ENCODE measurements at places on chromosomes 3 and 15.

DNA sequence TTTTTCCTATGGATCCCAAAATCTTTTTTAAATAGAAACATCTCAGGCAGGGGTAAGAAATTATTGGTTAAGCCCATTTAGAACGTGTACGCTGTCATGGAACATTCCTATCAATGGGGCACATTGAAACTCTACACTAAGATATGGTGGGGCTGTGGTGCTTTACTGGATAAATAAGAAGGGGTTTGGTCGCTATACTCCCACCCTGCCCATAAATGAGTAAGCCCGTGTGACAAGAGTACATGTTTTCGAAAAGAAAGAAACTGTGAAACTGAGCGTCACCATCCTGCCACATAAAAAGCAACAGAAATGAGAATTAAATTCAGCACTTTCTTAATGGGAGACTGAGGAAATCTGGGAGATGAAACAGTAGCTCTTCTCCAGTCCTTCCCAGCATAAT, 929.7 kb upstream of the CFAP20DC start:
- no peak for DNase-seq

GRCh38 chr3:138114988-138115971, at the start of gene DZIP1L:
Gene DZIP1L, minus strand, starts transcription at chr3:138115608. Its CDS starts 11,637 bp downstream, at chr3:138103971.
- peak; percentile 61 for DNase-seq

- DNase-seq = no peak
These were observed 147.5 kb upstream of the NUDT16 start for GRCh38 chr3:131233900-131234668.

GRCh38 chr3:3071136-3071535, 39.0 kb downstream of the IL5RA start:
- DNase-seq = no peak

- DNase-seq = no peak
These were observed 160.5 kb upstream of the CCDC54 start for GRCh38 chr3:107216711-107217110.

DNA sequence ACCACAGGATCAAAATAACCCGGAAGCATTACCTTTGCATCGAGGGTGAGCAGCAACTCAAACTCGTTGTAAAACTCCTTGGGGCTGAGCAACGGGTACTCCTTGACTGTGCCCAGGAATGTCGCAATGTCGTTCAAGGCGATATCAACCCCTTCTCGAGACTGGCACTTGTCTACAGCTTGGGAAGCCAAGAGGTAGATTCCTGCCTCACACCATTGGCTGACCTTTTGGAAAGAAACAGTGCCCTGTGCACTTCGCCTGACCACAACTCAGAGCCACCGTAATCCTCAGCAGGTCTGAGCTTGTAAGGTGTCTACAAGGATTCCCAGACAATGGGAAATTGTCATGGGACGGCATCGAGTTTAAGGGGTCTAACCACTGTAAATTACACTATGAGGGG, 43.9 kb downstream of the B3GNT5 start:
- no peak for DNase-seq

DNA sequence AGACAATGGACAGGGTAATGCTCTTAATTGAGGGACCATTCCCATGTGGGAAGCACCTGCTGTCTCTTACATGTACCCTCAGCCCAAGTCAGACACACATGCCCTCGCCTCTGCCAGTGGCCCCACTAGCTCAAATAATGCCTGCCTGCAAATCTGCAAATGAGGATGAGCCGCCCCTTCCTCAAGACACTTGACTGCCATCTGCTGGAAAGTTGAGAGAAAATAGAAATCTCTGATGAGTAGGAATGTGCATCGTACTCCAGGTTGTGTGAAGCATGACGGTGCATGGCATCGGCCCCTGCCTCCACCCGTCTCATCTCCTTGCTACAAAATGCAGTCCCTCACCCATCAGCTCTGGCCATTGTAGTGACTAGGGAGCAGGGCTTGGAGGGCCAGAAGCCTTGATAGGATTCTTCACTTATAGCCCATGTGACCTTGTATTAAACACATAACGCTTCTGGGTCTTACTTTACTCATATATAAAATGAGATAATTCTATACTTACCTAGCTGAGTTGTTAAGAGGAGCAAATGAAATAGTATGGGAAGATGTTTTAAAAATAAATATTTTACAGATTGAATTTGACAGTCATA, 6.3 kb upstream of the SCN5A start:
- DNase-seq = peak; percentile 39

GRCh38 chr3:17505856-17506255, 236.6 kb downstream of the TBC1D5 start:
- no peak for DNase-seq

- DNase-seq = no peak
These were observed 21.9 kb upstream of the POLR2M start for GRCh38 chr15:57684491-57685151.

DNA sequence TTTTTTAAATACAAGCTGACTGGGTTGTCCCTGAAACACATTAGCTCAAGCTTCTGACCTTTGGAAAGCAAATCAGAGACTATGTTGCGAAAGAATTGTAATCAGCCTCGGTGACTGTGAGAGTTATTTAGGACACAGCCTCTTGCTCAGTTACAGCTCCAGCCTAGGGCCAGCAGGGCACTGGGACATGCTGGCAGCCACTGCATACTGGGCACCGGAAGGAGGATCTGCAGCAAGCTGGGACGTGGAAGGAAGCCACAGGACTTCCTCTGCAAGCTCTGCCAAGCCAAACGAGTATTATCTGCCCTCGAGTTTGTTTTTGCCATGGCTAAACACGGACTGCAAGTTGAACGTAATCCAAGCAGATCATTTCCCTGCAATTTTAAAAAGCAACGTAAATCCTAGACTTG, 24.4 kb upstream of the COPG1 start:
- peak; percentile 36 for DNase-seq

GRCh38 chr3:172283841-172284357, 164.4 kb downstream of the GHSR start:
- no peak for DNase-seq

- no peak for DNase-seq
These were observed 22.2 kb upstream of the GRIP2 start for GRCh38 chr3:14562121-14562890.

GRCh38 chr3:10768708-10769394, 47.2 kb upstream of the SLC6A11 start:
- DNase-seq = no peak

DNA sequence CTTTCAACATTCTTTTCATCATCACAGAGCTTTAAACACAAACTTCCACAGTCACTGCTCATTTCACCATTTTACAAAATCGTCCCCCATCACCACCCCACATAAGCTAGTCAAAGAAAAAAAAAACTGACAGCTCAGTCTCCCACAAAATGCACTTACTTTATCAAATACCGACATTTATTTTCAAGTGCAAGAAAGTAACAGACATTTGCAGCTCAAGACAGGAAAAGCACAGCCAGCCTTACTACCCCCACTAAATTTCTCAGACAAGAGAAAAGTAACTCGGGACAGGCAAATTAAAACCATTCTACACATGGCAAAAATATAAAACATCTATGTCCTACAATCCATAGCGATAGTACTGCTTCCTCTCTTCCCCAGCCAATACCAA, 402.4 kb downstream of the SHQ1 start:
- peak; percentile 69 for DNase-seq

- DNase-seq = no peak
These were observed 485 bp downstream of the PAK6 start for GRCh38 chr15:40239404-40239692.

- DNase-seq = no peak
These were observed 568 bp upstream of the NCBP2 start for GRCh38 chr3:196942915-196943277.

DNA sequence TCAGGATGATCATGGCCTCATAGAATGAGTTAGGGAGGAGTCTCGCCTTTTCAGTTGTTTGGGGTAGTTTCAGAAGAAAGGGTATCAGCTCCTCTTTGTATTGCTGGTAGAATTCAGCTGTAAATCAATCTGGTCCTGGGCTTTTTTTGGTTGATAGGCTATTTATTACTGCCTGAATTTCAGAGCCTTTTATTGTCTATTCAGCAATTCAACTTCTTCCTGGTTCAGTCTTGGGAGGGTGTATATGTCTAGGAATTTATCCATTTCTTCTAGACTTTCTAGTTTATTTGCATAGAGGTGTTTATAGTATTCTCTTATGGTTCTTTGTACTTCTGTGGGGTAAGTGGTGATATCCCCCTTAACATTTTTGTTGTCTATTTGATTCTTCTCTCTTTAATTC, 1024.2 kb downstream of the DIPK2A start:
- DNase-seq = no peak

DNA sequence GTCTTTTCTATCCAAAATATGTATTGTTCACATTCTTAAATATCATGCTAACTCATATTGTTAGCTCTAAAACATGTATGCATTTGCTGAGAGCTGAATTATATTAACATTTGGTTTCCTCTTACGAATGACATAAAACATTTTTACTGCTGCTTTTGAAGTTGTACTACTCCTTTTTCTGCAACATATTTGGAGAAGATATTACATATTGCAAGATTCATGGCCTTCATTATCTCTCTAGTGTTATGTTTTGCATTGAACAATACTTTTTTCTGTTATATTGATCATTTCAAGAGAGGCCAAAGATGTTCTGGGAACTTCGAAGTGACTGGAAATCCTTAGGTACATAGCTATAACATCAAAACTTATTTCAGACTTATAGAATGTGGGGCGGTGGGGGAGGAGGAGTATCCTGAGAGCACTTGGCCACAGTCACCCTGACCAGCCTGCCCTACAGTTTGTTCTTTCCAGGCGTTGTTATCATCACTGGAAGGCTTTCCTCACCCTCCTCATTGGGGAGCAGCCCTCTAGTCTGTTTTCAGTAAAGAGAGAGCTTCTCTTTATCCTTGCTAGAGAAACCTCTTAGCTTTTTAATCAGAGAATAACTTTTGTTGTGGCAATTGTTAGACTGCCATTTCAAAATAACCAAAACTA, 868.6 kb downstream of the OTOL1 start:
- DNase-seq = no peak

DNA sequence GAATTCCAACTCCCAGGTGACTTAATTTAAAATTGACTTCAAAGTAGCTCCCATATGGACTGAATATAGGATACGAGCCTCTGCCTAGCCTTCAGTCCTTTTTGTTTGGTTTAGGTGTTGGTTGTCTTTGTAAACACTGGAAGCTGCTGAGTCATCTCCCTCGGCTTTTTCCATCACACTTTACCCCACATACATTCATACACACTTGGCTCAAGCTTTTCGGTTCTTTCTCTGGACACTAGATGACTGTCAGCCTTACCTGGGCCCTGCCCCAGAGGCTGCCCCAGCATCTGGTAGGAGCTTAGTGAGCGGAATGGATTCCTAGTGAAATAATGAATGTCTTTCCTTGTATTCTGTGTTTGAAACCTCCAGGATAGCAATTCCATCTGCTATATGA, 201.5 kb upstream of the IL12A start:
- no peak for DNase-seq

GRCh38 chr3:123941121-123941520, 19.9 kb downstream of the CCDC14 start:
- no peak for DNase-seq

GRCh38 chr3:70554170-70554569, 241.7 kb upstream of the MDFIC2 start:
- DNase-seq = no peak
